LHCN-M2 (cell line): ENCODE measurements at places on chromosomes 16 and 17. TPM values are rescaled to one million over a fixed set of nuclear protein-coding genes. Genes with fewer than 3 reads are reported as not detected.
A peak's percentile ranks its signal among the peaks of the same experiment; 100 is the strongest.

The NPTX1 gene
- total RNA-seq = 0.45 and 0.80 TPM in 2 replicates

The ALOXE3 gene
- not detected in 2 replicates for total RNA-seq

DNA sequence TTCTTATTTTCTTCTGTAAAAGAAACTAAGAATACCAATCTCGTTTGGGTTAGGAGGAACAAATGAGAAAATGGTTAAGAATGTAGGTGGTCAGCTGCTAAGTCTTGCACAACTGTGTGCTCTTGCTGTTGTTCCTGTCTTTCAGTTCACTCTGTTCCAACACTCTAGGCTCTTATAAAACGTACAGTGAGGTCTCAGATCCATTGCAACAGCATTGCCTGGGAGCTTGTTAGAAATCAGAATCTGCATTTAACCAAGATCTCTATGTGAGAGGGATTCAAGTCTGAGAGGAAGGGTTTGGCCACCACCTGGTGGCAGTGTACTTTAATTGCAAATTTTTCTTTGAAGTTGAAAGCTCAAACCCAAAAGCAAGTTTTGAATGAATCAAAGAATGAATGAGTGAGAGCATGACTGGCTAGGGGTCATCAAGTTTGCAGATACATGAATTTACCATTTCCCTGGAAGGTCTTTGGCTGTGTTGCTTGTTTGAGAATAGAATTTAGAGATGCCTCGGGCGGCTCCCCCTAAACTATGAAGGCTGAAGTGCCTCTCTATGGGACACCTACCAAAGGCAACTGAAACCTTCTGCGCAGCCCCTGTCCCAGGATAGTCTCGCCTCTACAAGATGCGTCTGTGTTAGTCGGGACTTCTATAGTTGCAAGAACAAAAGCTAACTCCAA, 2.5 kb downstream of the ALOX15B start:
- peak; percentile 93 for DNase-seq

- no peak for DNase-seq
Observed at GRCh38 chr16:1965396-1966001, 873 bp upstream of the RPS2 start.

- no peak for DNase-seq
Observed at GRCh38 chr17:60297760-60298401, 94.1 kb downstream of the USP32 start.
